GM03348 (cell line): ENCODE measurements at places on chromosomes 4 and X.

- DNase-seq = no peak
These were observed 49.3 kb downstream of the C4orf33 start for GRCh38 chr4:129145222-129145730.

DNA sequence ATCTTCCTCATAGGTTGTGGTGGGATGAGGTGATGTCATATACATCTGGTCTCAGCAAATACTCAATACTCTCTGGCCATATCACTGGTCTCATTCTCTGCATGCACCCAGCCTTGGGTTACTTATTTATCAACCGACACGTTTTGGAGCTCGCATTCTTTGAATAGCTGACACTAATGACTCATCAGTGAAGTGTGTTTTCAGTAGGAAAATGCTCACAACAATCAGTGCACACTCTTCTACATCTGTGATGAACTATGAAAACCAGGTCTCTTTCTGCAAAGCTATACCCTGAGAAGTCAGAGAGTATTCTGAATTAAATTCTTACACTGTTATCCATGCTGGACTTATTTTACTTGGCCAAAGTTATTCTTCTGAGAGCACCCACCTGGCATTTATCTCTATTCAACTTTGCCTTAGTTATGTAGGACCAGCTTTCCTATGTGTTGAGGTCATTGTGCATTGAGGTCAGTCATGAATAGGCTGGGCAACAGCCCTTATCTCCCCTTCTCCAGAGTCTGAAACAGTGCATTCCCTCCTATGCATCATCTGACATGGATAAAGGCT lies 58.7 kb upstream of the DHX15 start:
- DNase-seq = no peak

GRCh38 chr4:157897855-157898370 lies 274.9 kb downstream of the GASK1B start:
- DNase-seq = no peak

- DNase-seq = no peak
These were observed 10.3 kb downstream of the GUCY1B1 start for GRCh38 chr4:155769090-155769489.
